Naive B cell (primary cell): ENCODE measurements at places on chromosomes 4 and X. TPM values are rescaled to one million over a fixed set of nuclear protein-coding genes. Genes with fewer than 3 reads are reported as not detected.

DNA sequence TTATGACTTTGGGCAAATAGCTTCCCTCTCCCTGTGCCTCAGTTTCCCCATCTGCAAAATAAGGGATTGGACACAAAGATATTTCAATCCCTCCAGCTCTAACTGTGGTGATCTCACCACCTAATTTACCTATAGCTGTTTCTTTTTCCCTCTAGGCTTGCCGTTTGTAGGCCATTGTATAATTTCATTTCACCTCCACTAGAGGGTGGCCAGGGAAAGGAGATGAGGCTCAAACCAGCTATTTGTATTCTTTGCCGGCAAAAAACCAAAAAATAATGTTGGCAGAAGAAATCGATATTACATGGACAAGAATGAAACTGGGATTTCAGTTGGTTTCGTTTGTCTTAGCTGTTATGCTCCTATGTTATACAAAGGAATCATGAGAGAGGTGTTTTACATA lies 36.1 kb upstream of the DOCK11 start:
- no peak overlapping the region for H3K4me3 ChIP-seq
- H3K27me3 ChIP-seq = no peaks in the 10 kb centered on the region
- no peak overlapping the region for H3K27ac ChIP-seq
- H3K36me3 ChIP-seq = no peaks in the 10 kb centered on the region

DNA sequence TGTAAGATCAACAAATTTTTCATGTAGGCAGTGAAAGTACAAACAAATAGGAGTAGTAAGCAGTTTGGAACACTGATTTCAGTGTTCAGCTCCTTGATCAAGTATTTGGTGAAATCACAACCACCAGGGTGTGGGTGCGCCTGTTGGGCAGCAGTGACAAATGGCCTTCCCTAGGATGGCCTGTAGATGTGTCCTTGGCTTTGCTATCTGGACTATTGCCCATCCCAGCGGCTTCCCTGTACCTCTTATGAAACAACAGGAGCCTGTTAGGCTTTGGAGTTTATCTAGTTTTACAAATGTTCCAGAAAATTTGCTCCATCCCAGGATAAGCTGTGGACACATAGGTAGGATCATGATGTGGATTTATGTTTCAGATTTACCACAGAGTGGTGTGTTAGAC lies 216.8 kb upstream of the FAT1 start:
- H3K27ac ChIP-seq = no peak overlapping the region
- H3K36me3 ChIP-seq = no peaks in the 10 kb centered on the region
- no peaks in the 10 kb centered on the region for H3K27me3 ChIP-seq
- no peak overlapping the region for H3K4me3 ChIP-seq
- H3K4me1 ChIP-seq = no peaks in the 10 kb centered on the region
- DNase-seq = no peak

DNA sequence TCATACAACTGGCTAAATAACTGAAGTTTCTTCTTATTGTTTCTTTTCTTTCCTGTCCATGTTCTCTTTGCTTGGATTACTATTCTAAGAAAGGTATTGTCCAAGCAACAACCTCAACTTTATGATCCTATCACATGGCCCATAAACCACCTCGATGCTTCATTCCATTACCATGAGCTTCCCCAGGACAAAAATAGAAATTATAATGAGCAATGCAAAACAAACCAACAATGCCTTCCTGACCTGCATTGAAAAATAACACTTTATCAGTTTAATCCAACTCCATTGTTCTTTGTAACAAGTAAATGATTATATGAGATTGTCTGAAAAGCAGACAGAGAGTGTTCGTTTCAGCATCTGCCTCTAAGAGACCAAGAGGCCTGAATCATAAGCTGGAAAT lies 148.8 kb downstream of the HS6ST2 start:
- no peaks in the 10 kb centered on the region for H3K4me1 ChIP-seq
- no peak overlapping the region for H3K4me3 ChIP-seq
- H3K27me3 ChIP-seq = peaks cover 11% of the 10 kb centered on the region
- no peaks in the 10 kb centered on the region for H3K36me3 ChIP-seq

DNA sequence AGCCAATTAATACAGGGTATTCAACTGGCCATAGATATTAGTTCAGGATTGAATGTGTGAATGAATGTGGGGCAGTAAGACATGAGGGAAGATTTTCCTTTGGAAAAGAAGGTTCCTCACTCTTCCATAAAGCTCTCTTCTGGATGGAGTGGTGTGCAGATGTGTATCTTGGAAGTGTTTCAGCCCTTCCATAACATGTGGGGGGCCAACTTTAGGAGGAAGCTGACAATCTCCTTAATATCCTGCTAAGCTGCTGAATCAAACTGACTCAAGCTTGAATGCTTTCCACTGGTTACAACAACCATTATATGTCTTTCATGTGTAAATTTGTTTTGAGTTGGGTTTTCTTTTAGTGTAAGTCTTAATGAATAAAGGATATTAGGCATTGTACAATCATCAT lies 40.3 kb downstream of the FANCB start:
- no peak for DNase-seq
- peaks cover 5% of the 10 kb centered on the region for H3K4me1 ChIP-seq
- no peak overlapping the region for H3K27ac ChIP-seq
- H3K4me3 ChIP-seq = no peak overlapping the region
- no peaks in the 10 kb centered on the region for H3K27me3 ChIP-seq

F11 gene
- polyA plus RNA-seq = not detected

NSG1 gene
- polyA plus RNA-seq = 0.14 TPM

ITIH6 gene
- not detected for polyA plus RNA-seq
